ENCODE measurements at places on chromosomes 11 and 22. TPM values are rescaled to one million over a fixed set of nuclear protein-coding genes. Genes with fewer than 3 reads are reported as not detected.
A peak's percentile ranks its signal among the peaks of the same experiment; 100 is the strongest.

The GLB1L3 gene
- 32.6 TPM for total RNA-seq

The CYB5R3 gene
- total RNA-seq, result 82.5 TPM

DNA sequence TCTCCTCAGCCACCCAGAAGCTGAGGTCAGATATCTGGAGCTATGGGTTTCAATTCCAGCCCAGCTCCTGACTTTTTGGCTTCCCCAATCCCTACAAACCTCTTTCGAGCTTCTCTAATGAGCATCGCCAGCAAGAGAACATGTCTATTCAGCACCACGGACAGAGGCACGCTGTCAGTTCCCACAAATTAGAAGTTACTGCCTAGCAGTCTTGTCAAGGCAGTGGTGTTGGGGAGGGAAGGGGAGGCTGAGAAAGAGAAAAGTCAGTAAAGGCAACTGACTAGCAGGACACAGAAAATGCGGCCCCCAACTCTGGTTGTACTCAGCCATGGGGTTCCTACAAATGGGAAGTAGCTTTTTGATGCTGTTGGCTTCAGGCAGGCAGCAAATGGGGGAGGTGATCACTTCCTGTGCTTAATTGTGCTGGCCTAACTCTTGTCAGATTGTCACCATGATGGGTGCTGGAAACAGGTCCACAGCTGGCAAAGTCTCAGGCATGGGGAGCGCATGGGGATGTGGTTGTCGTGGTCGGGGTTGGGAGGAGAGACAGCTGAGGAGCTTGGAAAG is 205.9 kb downstream of the ST3GAL4 start:
- H3K27me3 ChIP-seq, result no peaks in the 10 kb centered on the region
- H3K27ac ChIP-seq, result no peak overlapping the region
- H3K36me3 ChIP-seq, result no peaks in the 10 kb centered on the region
- H3K4me1 ChIP-seq, result peaks cover 2% of the 10 kb centered on the region

- H3K27ac ChIP-seq, result no peak overlapping the region
- no peaks in the 10 kb centered on the region for H3K4me1 ChIP-seq
- no peaks in the 10 kb centered on the region for H3K27me3 ChIP-seq
- DNase-seq, result peak; percentile 52
- no peak overlapping the region for H3K4me3 ChIP-seq
- H3K36me3 ChIP-seq, result no peaks in the 10 kb centered on the region
Measured at GRCh38 chr11:2122907-2123627, 16.1 kb downstream of the IGF2 start.

DNA sequence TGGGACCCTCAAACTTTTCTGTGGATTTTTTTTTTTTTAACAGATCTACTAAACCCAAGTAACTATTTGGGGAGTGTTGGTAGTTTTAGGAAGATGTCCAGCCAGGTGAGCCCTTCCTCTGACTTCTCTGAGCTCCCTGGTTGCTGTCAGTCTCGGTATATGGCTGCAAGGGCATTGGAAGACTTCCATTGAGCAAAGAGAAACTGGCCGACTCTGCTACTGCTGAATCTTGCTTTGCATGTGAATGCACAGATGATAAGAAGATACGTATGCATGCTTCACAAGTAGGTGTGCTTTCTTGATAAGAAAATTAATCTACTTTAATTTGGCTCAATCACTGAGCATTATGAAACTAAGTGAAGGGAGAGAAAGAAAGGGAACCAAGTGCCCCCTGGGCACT is 51.1 kb downstream of the BARX2 start:
- H3K27ac ChIP-seq, result no peak overlapping the region
- no peaks in the 10 kb centered on the region for H3K27me3 ChIP-seq
- DNase-seq, result no peak
- H3K4me1 ChIP-seq, result no peaks in the 10 kb centered on the region
